ENCODE measurements at places on chromosomes 6 and 20.

- no peak for DNase-seq
Observed at GRCh38 chr20:7775072-7775471, 165.2 kb downstream of the HAO1 start.

DNA sequence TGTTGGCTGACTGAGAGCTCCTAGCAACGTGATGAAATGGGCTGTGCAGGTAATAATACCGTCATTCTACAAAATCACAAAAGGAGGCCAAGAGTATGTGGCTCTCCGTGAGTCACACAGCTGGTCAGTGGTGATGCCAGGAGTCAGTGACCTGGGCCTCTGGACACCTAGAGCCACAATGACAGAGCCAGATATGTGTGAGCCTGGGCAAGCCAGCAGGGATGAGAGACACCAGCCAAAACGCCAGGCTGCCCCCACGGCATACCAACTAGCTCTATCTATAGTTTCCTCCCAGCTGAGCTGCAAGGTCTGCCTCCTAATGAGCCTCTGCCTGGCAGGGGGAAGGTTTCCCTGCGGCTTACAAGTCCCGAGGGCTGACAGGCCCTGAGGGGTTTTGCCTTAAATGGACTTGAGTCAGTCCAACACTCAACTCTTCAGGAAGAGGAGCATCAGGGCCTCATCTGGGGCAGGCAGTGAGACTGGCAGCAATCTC is 70.0 kb downstream of the CPNE5 start:
- no peak for DNase-seq

DNA sequence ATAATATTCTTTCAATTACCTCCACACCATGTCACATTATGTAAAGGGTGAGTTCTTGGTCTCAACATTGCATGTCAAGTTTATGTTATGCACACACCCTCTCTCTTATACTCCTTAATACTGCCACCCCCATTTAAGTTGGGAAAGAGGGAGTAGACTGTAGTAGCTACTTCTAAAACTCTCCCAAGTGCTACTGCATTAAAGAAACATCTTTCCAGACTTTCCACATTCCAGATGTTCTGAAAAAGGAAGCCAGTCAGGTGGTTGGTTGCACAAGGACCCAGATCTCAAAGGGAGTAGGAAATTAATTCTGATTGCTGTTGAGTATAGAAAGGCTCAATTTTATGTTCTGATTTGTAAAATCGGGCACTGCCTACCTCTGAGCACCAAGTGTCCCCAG is 419.5 kb downstream of the CD83 start:
- DNase-seq, result no peak

GRCh38 chr6:140586426-140587061 is 1212.1 kb upstream of the CITED2 start:
- DNase-seq, result no peak

GRCh38 chr6:125732398-125732797 is 17.0 kb upstream of the HEY2 start:
- no peak for DNase-seq

GRCh38 chr6:112640891-112641290 is 293.8 kb downstream of the RFPL4B start:
- no peak for DNase-seq

DNA sequence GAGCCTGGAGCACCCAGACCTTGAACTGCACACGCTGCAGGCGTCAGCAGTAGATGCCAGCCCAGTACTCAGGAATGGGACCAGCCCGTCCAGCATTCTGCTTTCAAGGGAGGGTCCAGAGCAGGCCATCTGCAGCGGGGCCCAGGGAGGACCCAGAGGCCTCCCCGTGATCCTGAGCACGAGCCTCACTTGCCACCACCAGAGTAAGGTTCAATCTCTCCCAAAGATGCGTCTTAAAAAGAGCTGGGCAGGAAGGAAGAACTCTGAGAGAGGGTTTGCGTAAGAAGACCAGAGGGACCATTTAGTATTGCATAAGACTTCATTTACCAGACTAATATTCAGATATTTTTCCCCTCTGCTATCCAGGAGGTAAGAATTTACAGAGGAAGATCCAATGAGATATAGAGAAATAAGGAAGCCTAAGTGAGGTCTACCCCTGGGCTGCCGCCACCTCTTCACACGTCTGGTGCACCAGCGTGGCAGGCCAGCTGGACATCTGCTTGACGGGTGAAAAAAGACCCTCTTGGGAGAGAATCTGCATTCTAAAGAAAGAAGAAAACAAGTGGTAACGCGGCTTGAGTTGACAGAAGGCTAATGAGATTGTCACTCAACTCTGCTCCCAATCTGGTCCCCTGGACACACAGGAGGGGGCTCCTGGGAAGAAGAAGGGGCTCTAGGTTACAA is 107.3 kb downstream of the PRND start:
- no peak for DNase-seq

DNA sequence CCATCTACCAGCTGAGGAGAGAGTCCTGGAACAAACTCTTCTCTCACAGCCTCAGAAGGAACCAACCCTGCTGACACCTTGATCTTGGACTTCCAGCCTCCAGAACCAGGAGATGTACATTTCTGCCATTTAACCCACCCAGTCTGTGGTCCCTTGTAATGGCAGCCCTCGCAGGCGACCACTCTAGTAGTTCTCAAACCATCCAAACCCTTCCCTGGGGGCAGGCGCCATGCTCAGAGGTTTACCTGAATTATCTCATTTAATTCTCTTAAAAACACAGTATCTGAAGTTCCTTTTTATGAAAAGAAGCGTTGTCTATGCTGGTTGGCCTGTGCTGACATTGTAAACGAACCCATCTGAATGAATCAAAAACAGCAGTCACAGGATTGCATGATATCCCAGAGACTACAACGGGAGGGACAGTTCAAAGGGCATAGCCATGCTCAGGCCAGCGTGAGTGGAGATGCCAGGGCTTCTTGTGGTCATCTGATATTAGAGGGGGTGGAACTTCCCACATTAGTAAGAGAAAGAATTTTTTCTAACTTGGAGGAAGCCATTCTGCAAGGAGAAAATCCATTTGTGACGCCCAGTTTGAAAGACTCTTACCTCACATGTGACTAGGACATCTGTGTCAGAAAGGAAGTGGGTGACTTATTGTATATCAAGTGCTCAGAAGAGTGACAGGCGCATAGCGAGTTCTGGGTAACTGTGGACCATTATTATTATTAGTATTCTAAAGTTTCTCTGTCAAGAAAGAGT is 17.2 kb upstream of the TAGAP start:
- DNase-seq, result no peak

DNA sequence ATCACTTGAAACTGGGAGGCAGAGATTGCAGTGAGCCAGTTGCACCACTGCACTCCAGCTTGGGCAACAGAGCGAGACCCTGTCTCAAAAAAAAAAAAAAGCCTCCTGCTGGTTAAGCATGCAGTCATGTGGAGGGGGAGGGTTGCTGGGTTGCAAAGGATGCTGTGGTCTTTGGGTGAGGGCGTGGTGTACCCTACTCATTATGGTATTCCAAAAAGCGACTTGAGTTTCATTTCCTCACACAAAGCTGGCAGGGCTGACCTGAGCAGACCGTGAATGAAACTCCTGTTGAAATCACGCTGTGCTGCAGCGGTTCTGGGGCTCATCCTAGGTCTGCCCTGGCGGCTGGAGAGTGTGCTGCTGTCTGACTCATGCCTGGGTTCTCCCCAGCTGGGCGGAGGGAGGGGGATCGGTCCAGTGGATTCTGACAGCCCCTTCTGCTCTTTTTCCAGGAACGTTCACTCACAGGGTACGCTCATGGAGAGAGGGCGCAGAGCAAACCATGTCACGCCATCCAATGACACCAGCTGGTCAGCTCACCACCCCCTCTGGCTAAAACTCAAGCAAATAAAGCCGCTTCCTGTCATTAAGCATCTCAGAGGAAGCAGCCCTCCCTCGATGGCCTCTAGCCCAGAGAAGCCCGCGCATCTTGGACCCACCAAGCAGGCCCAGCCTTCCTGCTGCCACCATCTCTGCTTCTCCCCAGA is 166.2 kb downstream of the SCML4 start:
- DNase-seq, result peak; percentile 73

- DNase-seq, result no peak
Observed at GRCh38 chr20:62999580-62999979, 7.2 kb downstream of the BHLHE23 start.

- DNase-seq, result no peak
Observed at GRCh38 chr20:51958099-51959065, 156.1 kb upstream of the SALL4 start.

GRCh38 chr6:155264693-155265320 is 994 bp downstream of the CLDN20 start:
- DNase-seq, result no peak

- no peak for DNase-seq
Observed at GRCh38 chr6:147081076-147081609, 123.1 kb upstream of the STXBP5 start.

- no peak for DNase-seq
Observed at GRCh38 chr6:11929241-11929835, 82.8 kb upstream of the HIVEP1 start.

DNA sequence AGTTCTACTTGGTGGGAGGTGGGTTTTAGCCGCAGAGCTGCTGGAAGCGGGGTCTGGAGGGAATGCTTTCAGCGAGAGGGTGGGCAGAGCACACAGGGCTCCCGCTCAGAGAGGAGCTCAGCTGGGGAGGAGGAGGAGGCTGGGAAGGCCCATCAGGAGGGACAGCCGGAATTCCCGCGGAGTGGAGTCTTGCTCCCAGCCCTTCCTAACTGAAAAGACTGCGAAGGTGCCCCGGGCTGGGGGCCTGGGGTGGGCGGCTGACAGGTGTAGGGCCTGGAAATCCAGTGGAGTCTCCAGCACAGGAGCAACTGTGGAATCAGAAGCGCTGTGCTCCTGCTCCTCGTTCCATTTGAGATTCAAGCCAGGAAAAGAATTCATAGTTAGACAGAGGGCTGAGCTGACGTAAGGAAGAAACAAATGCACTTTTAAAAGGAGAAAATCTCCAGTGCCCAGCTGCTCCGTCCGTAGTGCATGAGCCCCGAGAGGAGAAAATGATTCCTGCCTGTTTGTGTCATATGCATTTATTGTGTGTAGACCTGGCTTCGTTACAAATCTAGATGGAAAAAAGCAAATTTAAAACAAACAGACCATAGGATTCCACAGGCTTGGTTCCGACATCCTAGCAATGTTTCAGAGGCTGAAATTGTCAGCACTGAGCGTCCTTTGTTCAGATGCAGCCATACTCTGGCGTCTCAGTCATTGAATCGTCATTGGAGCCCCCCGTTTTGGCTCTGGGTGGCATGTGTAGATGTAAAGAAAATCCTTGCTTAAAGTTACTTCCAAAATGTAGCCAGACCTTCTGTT is 197.7 kb downstream of the SMOC2 start:
- no peak for DNase-seq
